ENCODE measurements at places on chromosomes 16 and 17.

GRCh38 chr17:80718428-80718827 is 173.8 kb downstream of the RPTOR start:
- DNase-seq: no peak

DNA sequence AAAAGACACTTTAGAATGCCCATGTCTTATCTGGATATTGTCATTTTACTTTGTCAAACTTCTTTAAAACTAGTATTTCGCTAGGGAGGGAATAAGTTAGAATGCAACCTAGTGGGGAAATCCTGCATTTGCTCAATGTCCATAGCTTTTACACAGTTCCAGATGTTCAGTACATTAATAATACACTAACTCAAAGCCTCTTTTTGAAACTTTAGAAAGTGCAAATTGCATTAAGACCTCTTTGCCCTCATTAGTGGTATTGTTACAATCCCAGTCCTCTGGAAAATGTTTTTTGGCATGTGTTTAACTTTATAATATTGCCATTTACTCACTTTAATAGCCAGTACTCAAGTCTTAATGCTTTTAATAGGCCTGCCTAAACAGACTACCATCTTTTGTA is 106.8 kb downstream of the BRIP1 start:
- DNase-seq: no peak

GRCh38 chr16:49349446-49350168 is 24.0 kb upstream of the C16orf78 start:
- no peak for DNase-seq

GRCh38 chr16:68539711-68540239 is 684 bp downstream of the ZFP90 start:
- peak; percentile 58 for DNase-seq

- DNase-seq: no peak
Measured at GRCh38 chr17:60528828-60529227, 2.8 kb upstream of the APPBP2 start.

GRCh38 chr17:71084838-71085237 is 915.5 kb downstream of the KCNJ2 start:
- DNase-seq: no peak

GRCh38 chr16:89561142-89561883 is 831 bp downstream of the RPL13 start:
- DNase-seq: no peak

GRCh38 chr16:86609115-86609514 is 30.8 kb downstream of the FOXL1 start:
- no peak for DNase-seq

GRCh38 chr17:3763777-3764170 is 37.2 kb downstream of the ITGAE start:
- DNase-seq: no peak

- DNase-seq: no peak
Measured at GRCh38 chr16:77414752-77415231, 20.0 kb downstream of the ADAMTS18 start.

- DNase-seq: no peak
Measured at GRCh38 chr16:88799569-88800276, 3.9 kb upstream of the CDT1 start.

GRCh38 chr16:67286441-67287235 is 7.3 kb downstream of the PLEKHG4 start:
- DNase-seq: no peak

DNA sequence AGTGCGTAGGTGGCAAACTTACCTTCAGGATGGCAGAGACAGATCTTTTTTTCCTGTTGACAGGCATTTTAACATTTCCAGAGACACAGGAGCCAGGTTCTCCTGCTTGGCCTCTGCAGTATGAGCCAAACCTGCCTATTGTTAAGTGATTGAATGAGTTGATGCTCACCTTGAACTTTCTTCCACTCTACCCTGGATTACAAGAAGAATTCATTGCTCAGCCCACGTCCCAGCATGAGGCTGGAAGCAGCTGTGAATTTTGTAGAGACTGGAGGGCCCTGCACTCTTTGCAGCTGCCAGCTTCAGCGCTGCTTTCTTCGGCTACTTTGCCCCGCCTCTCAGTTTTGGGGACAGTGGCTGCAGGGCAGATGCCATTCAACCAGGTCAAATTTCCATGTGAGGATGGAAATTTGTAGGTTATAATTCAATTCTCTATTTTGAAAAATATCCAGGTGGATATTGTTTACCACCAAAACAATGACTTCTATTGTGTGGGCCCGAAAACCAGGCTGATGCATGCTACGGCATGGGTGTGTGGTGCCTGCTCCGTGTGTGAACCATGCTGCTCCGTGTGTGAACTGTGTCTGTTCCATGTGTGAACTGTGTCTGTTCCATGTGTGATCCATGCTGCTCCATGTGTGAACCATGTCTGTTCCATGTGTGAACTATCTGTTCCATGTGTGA is 75.2 kb upstream of the METTL9 start:
- no peak for DNase-seq

GRCh38 chr17:40415390-40415789 is 2.3 kb downstream of the TOP2A start:
- DNase-seq: no peak

GRCh38 chr17:778096-778495 is 4.0 kb downstream of the GLOD4 start:
- DNase-seq: no peak

GRCh38 chr17:73588891-73589290 is 55.4 kb downstream of the SDK2 start:
- no peak for DNase-seq

DNA sequence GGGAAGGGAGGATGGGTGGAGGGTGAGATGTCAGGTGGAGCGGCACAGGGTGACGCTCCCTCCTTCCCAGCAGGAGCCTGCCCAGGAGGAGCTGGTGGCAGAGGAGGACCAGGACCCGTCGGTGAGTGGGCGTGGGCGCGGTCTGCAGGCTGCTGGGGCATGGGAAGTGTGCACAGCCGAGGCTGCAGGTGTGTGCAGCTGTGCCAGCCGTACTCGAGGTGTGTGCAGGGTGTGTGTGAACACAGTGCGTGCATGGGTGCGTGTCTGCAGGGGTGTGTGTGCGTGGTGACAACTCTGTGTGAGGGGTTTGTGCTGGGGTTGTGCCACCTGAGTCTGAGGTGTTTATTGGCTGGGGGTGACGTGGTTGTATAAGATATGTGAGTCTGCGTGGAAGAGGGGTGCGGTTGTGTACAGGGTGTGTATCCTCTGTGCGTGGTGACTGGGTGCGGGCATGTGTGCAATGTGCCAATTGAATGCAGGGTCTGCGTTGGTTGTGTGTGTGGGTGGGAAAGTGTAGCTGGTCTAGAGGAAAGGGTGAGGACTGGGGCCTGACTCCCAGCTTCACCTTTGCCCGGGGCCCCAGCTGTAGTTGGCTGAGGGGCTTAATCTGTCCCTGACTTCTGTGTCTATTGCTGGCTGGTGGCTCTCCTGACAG is 670 bp downstream of the TNFSF12 start:
- no peak for DNase-seq

DNA sequence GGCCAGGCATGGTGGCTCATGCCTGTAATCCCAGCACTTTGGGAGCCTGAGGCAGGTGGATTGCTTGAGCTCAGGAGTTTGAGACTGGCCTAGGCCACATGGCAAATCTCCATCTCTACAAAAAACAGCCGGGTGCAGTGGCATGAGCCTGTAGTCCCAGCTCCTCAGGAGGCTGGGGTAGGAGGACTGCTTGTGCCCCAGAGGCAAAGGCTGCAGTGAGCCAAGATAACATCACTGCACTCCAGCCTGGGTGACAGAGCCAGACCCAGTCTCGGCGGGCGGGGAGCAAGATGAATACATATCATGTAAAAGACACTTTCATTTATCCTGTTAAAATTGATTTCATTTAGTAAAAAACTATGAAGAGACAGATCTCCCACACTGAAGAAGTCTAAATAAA is 54.6 kb downstream of the CREBBP start:
- no peak for DNase-seq

DNA sequence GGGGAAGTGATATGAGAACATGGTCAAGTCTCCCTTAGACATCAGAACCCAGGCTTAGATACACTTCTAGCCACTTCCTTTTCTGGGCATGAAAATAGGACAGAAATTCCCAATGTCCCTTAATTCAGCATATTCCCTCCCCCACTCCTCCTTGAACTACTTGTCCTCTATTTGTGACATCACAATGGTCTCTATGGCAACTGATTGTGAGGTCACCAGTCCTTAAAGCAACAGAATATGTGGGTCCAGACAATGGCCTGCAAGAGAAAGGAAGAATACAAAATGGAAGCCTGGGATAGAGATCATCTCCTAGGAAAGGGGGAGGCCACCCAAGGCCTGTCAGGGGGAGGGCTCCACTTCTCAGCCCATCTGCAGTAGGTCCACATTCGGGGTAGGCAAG is 6.7 kb upstream of the SEZ6 start:
- DNase-seq: no peak

GRCh38 chr17:9937241-9937761 is 32.2 kb upstream of the RCVRN start:
- DNase-seq: no peak

DNA sequence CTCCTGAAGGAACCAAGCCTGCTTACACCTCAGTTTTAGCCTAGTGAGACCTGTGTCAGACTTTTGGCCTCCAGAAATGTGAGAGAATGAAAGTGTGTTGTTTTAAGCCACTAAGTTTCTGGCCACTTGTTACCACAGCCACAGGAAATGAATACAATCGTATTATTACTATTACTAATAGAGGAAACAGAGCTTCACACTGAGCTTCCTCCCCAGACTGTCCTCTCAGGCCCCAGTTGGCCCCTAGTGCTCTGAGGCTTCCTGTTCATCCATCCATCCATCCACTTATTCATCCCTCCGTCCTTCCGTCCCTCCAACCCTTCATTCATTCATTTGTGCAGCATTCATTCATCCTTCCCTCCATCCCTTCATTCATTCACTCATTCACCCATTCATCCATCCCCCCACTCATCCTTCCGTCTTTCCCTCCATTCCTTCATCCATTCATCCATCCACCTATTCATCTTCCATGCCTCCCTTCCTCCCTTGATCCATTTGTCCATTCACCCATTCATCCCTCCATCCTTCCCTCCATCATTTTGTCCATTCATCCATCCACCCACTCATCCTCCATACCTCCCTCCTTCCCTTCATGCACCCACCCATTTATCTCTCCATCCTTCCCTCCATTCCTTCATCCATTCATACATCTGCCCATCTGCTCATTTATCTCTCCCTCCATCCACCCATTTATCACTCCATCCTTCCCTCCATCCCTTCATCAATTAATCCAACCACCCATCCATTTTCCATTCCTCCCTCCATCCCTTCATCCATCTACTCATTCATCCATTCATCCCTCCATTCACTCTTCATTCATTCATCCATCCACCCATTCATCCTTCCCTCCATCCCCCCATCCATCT is 95.0 kb downstream of the FOXL1 start:
- no peak for DNase-seq

DNA sequence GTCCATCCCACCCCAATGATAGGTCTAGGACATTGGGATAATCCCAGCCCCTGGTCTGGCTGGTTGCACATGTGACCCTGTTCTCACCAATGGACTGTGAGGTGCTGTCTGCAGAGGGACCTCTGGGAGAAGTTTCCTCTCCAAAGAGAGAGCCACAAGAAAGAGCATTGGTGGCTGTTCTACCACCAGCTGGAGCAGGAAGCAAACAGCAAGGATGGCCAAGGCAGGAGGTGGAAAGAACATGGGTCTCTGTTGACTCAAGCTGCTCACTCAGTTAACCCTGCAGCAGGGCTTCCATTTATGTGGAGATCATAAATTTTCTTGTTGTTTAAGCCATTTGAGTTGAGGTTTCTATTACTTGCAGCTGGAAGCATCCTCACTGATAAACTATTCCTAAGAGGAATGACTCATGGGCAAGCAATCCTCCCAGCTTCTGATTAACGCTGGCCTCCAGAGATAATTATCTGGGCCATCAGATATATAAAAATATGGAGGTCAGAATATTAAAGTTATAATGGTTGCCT is 52.6 kb downstream of the CYB5B start:
- no peak for DNase-seq

DNA sequence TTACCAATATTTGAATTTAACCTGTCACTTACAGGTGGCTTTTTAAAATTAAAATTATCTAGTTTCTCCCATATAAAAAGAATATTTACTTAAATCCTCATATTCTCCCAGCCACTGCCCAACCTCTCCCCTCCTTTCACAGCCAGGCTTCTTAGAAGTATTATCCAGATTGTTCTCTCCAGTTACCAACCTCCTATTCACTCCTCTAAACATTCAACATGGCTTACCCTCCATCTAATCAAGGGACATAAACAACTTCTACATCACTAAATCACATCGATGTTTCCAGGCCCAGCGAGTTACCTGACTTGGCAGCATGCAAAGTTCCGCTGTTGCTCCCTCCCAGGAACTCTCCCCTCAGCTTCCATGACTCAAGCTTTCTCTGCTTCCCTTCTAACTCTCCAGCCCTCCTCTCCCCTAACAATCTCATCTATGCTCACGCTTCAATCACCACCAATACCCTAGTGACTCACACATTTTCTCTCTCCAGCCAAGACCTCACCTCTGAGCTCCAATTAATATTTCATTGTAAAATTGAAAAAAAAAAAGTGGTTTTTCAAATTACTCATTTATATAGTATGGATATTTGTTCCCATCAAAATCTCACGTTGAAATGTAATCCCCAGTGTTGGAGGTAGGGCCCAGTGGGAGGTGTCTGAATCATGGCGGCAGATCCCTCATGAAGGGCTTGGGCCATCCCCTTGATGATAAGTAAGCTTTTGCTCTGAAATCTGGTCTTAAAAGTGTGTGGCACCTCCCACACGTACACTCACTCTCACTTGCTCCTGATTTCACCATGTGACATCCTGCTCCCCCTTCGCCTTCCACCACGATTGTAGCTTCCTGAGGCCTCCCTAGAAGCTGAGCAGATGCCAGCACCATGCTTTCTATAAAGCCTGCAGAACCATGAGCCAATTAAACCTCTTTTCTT is 88.5 kb downstream of the HELZ start:
- no peak for DNase-seq

DNA sequence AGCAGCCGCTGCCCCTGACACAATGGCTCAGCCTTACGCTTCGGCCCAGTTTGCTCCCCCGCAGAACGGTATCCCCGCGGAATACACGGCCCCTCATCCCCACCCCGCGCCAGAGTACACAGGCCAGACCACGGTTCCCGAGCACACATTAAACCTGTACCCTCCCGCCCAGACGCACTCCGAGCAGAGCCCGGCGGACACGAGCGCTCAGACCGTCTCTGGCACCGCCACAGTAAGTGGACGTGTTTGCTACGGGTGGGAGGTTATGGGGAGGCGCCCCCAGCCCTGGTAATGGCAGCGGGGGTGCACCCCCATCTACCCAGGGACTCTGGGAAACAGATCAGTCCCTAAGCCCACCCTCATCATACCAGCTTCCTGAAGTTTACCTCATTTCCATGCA is 185.5 kb downstream of the RBFOX1 start:
- no peak for DNase-seq

- DNase-seq: peak; percentile 76
Measured at GRCh38 chr17:41965694-41966462, 717 bp upstream of the CNP start.
